ENCODE measurements at places on chromosomes 4 and X.

DNA sequence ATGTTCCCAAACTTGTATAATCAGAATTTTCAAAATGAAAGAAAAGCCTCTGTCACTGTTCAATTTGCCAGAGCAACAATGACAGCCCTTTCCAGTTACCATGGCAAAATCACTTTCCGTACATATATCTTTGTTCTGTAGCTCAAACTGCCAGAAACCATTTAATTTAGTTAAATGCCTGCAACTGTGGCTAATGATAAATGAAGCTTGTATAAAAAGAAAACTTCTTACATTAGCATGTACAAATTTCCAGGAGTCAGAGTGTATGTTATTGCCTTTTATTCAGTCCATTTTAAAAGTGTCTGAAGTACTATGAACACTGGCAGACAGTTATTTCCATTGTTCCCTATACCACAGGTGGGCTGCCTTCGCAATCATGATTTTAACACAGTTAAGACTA lies 30.3 kb downstream of the ARAP2 start:
- H3K4me3 ChIP-seq: no peak overlapping the region
- H3K27ac ChIP-seq: no peak overlapping the region

DNA sequence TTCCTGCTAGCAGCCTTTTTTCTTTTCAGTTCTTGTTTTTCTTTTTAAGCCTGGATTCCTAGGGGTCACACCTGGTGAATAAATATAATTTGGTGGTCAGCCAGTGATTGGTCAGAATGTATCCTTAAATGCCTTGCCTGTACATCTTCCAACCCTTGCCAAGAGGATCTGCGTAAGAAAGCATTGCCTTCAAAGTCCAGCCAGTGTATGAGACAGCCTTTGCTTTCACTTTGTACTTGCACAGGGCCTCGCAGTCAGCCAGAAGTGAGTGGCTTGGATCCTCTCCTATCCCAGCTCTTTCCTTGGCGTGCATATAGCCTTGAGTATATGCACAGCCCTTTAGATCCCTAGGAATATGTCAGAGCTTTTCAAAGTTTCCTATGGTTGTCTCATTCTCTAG lies 22.2 kb downstream of the KANTR start:
- no peaks in the 10 kb centered on the region for H3K27me3 ChIP-seq
- no peak overlapping the region for H3K27ac ChIP-seq
- H3K4me3 ChIP-seq: no peak overlapping the region
- no peak for DNase-seq

DNA sequence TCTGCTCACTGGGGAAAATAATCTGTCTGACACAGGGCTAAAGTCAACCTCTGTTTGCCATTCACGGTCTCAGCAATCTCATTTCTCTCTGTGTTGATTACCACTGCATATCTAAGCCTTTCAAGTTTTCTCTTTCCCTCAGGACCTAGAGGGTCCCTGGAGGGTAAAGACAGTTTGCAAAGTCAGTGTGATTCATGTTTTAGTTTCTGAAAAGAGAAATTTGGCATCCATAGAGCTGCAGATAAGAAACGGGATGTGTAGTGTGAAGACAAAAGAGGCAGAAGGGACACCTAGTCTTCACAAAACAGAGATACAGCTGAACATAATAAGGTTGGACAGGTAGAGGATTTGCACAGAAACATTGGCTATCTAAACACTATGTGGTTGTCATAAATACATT lies 34.5 kb upstream of the KDR start:
- no peak for DNase-seq
- no peaks in the 10 kb centered on the region for H3K4me1 ChIP-seq
- H3K36me3 ChIP-seq: no peaks in the 10 kb centered on the region

DNA sequence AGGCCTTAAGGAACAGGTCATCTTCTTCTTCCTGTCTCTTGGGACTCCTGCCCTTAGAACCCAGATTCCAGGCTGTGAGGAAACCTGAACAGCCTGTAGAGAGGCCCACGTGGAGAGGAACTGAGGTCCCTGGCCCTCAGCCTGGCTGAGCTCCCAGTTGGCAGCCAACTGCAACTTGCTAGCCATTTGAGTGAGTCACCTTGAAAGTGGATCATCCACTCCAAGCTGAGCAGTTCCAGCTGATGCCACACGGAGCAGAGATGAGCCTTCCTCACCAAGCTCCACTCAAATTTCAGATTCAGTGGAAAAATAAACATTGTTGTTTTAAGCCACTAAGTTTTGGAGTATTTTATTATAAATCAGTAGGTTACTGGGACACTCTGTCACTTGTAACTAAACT lies 392.5 kb downstream of the BCOR start:
- H3K4me1 ChIP-seq: no peaks in the 10 kb centered on the region
- no peaks in the 10 kb centered on the region for H3K36me3 ChIP-seq
- H3K27ac ChIP-seq: no peak overlapping the region
- DNase-seq: no peak

GRCh38 chrX:43750248-43750676 lies 94.2 kb downstream of the MAOA start:
- peak; percentile 46 for DNase-seq
- H3K27me3 ChIP-seq: no peaks in the 10 kb centered on the region
- no peak overlapping the region for H3K4me3 ChIP-seq

GRCh38 chr4:27790911-27791310 lies 930.3 kb downstream of the STIM2 start:
- H3K27me3 ChIP-seq: no peaks in the 10 kb centered on the region
- no peak overlapping the region for H3K4me3 ChIP-seq
- H3K27ac ChIP-seq: no peak overlapping the region
- DNase-seq: no peak
- no peaks in the 10 kb centered on the region for H3K4me1 ChIP-seq

DNA sequence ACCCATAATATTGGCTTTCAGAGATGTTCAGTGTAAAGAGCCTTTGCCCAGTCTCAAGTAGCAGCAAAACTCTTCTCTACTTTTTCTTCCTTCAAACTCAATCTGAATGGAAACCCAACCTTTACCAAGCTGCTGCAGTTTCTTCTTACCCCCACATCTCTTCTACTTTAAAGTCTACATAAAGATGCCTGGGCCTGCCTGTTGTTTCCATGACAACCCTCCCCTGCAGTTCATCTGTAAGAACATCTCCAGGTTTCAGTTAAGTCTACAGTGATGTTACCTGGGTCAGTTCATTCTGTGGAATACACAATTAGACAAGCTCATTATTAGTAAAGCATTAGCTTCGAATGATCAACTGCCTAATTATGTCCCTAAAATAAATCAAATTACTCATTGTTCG lies 81.4 kb downstream of the SPANXN3 start:
- no peak overlapping the region for H3K4me3 ChIP-seq
- no peaks in the 10 kb centered on the region for H3K4me1 ChIP-seq
- H3K27me3 ChIP-seq: no peaks in the 10 kb centered on the region
- H3K36me3 ChIP-seq: no peaks in the 10 kb centered on the region
- no peak overlapping the region for H3K27ac ChIP-seq
- no peak for DNase-seq

DNA sequence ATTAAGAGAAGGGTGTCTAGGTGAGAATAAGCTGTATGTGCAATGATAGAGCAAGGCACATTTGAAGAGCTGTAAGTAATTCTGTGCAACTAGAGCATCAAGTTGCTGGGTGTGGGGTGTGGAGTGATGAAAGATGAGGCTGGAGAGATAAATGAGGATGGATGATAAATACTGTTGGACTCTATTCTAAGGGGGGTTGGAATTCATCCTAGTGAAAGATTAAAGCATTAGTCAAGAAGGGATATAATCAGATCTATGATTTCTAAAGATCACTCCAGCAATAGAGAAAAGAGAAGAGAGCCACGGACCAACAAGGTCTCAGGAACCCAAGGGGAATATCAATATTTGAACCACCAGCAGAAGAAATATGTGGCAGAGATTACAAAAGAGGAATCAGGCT lies 415.0 kb upstream of the RPS6KA3 start:
- DNase-seq: no peak
- no peaks in the 10 kb centered on the region for H3K36me3 ChIP-seq
- H3K4me3 ChIP-seq: no peak overlapping the region
- H3K27ac ChIP-seq: no peak overlapping the region
- no peaks in the 10 kb centered on the region for H3K27me3 ChIP-seq

Measured in Caco-2 (cell line).